ENCODE measurements at places on chromosomes 5 and 9.

GRCh38 chr5:86152988-86153560 is 464.7 kb upstream of the COX7C start:
- no peak for DNase-seq

DNA sequence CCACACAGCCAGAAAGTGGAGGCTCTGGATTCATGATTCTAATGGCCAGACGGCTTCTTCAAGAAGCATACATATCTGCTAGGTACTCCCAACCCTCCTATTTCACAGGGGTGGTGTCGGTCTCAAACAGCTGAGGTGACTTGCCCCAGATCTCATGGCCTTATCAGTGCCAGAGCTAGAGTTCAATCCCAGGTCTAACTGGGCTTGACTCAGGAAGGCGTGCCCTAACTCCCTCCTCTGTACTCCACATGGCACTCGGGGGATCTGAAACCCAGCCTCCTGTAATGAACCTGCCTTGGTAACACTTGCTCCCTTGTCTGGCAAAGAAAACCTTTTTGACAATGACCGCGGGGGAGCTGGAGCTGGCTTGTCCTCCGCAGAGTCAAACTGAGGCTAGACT is 2.1 kb downstream of the QRFP start:
- no peak for DNase-seq

- DNase-seq = no peak
Measured at GRCh38 chr5:19930451-19930850, 57.5 kb downstream of the CDH18 start.

GRCh38 chr9:70119786-70120185 is 76.1 kb downstream of the MAMDC2 start:
- no peak for DNase-seq

- no peak for DNase-seq
Measured at GRCh38 chr9:133269537-133270362, 5.3 kb downstream of the ABO start.

DNA sequence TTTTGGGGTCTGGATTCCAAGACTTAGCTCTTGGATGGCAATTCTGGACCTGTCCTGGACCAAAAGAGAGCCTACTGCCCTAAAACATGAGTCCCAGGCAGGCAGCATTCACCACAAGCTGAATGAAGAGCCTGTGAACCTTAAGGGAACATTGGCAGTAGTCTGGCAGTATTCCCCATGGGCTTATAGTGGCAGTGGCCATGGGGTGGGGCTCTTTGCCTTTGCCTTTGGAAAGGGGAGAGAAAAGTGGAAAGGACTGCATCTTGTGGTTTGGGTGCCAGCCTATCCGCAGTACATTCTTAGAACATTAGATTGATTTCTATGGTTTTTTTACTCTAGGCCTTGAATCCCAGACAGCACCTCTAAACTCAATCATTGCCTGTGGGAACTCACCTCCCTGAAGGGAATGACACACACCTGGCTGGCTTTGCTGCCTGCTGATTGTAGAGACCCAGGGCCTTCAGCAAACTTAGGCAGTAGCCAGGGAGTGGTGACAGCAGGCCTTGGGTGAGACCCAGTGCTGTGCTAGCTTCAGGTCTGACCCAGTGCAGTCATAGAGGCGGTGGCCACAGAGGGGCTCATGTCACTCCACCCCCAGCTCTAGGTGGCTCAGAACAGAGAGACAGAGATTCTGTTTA is 216.3 kb downstream of the CETN3 start:
- no peak for DNase-seq

All from activated T-helper 1 cell treated with anti-CD3 and anti-CD28 coated beads, Interleukin-2, amount 50 U/mL, for 16 hours (primary cell).